Aorta (tissue), 5 donors: ENCODE measurements at places on chromosomes 2 and 18. TPM values are rescaled to one million over a fixed set of nuclear protein-coding genes. Genes with fewer than 3 reads are reported as not detected.

- no peak overlapping the region for H3K4me3 ChIP-seq
- peaks cover 2% of the 10 kb centered on the region for H3K36me3 ChIP-seq
- H3K4me1 ChIP-seq: peaks cover 3% of the 10 kb centered on the region
- DNase-seq: no peak
These were observed 120.1 kb downstream of the HIBCH start for GRCh38 chr2:190199530-190199929.

GRCh38 chr2:173991856-173992588 lies 26.8 kb upstream of the SP3 start:
- H3K27me3 ChIP-seq: no peaks in the 10 kb centered on the region
- H3K4me3 ChIP-seq: no peak overlapping the region
- H3K36me3 ChIP-seq: no peaks in the 10 kb centered on the region
- peaks cover 2% of the 10 kb centered on the region for H3K4me1 ChIP-seq
- peak; percentile 90 for DNase-seq

DNA sequence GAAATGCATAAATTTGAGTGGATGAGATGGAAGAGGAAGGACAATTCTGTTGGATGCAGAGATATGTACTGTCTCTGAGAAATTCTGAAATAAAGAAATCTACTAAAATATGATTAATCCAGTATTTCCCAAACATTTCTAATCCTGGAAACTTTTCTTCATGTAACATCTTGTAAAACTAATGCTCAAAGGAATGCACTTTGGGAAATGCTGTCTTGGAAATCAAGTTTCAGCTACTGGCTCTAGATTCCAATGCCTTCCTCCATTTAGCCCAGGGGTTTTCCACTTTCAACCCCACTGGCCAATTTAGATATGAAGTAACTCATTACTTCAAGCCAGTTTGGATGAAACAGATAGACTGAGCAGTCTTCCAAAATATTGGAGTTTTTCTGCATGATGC lies 355.1 kb downstream of the TXNL1 start:
- H3K27ac ChIP-seq: no peak overlapping the region
- H3K36me3 ChIP-seq: no peaks in the 10 kb centered on the region
- H3K4me1 ChIP-seq: no peaks in the 10 kb centered on the region
- no peak for DNase-seq
- H3K4me3 ChIP-seq: no peak overlapping the region

- no peaks in the 10 kb centered on the region for H3K4me1 ChIP-seq
- H3K4me3 ChIP-seq: no peak overlapping the region
- H3K27me3 ChIP-seq: no peaks in the 10 kb centered on the region
- no peak for DNase-seq
- H3K27ac ChIP-seq: no peak overlapping the region
- H3K36me3 ChIP-seq: no peaks in the 10 kb centered on the region
These were observed 33.5 kb upstream of the DAPL1 start for GRCh38 chr2:158761621-158762020.

The GPC1 gene
- total RNA-seq: 32.3 TPM

DNA sequence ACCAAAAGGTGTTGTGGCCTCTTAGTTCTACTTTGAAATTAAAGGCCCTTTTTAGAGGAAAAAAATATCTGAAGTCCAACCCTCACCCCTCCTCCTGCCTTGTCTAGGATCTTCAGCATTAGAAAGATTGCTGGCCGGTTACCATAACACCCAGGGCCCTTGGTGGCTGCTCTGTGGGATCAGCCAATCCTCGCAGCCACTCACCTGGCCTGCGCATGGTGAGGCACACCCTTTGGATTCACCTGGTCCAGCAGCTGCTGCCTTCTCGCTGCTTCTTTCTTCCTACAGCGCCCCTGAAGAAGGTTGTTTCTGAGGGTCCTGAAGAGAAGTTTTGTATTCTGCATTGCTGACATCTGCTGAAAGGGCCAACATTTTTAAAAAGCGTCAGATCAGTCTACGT lies 25.2 kb downstream of the DYTN start:
- DNase-seq: no peak
- no peaks in the 10 kb centered on the region for H3K4me1 ChIP-seq
- H3K27ac ChIP-seq: no peak overlapping the region
- H3K27me3 ChIP-seq: no peaks in the 10 kb centered on the region
- no peaks in the 10 kb centered on the region for H3K36me3 ChIP-seq

GRCh38 chr2:186595219-186595618 lies 5.4 kb downstream of the ITGAV start:
- no peak for DNase-seq
- peaks cover 2% of the 10 kb centered on the region for H3K4me1 ChIP-seq
- H3K4me3 ChIP-seq: no peak overlapping the region
- H3K36me3 ChIP-seq: no peaks in the 10 kb centered on the region
- H3K27me3 ChIP-seq: no peaks in the 10 kb centered on the region

- H3K4me3 ChIP-seq: no peak overlapping the region
- H3K36me3 ChIP-seq: no peaks in the 10 kb centered on the region
- H3K4me1 ChIP-seq: peaks cover 2% of the 10 kb centered on the region
- no peak overlapping the region for H3K27ac ChIP-seq
- H3K27me3 ChIP-seq: no peaks in the 10 kb centered on the region
These were observed 219.5 kb downstream of the BCL2 start for GRCh38 chr18:63099848-63100629.
